Spleen (tissue), 13 donors: ENCODE measurements at places on chromosomes 16 and 17.

DNA sequence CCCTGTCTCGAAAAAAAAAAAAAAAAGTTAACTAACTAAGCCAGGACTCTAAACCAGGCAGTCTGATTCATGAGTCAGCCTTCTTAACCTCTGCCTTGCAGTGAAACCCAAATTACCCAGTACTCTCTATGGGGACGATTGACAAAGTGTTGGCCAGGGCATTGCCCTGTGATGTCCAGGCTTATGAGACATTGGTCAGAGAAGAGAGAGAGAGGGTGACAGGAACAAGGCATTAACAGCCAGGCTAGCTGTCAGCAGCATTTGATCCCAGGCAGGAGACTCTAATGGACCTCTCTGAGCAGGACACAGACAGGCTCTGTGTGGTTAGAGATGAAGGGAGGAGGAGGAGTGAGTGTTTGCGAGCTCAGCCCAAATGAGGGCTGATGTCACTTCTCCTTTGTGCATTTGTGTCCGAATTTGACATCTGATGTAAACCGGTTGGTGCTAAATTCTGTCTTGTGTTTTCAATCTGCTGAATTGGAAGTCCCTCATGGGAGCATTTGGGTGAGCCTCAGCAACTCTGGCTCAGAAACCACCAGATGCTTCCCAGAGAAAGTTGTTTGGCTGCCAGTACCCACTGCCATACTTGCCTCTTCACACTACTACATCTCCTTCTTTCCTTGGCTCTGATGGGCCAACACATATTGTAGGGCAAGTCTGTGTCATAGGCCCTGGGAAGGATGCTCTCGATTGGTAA lies 4.3 kb upstream of the MYL4 start:
- no peak for DNase-seq

DNA sequence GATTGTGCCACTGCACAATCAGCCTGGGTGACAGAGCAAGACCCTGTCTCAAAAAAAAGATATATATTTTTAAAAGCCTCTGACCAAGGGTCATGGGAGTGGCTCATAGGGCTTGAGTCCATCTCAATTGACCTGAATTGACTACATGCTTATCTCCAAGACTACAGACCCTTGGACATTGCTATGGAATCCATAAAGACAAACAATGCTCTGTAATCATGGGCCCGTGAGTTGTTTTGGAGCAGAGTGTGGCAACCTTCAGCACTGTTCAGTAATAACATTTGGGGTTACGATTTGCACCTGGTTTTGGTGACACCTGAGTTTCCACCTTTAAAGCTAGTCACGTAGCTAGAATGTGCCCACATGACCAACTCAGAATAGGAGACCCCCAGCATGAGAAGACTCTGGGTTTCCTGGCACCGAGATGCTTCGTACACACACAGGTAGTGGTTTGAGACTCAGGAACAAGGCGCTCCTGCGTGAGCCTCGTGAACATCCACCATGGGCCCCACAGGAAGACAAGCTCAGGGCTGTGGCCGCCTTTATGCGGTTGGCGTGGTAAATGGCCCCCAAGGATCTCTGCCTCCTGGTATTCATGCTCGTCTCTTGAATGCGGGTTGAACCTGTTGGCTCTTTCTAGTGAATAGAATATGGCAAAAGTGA lies 66.6 kb upstream of the RPH3AL start:
- no peak for DNase-seq

DNA sequence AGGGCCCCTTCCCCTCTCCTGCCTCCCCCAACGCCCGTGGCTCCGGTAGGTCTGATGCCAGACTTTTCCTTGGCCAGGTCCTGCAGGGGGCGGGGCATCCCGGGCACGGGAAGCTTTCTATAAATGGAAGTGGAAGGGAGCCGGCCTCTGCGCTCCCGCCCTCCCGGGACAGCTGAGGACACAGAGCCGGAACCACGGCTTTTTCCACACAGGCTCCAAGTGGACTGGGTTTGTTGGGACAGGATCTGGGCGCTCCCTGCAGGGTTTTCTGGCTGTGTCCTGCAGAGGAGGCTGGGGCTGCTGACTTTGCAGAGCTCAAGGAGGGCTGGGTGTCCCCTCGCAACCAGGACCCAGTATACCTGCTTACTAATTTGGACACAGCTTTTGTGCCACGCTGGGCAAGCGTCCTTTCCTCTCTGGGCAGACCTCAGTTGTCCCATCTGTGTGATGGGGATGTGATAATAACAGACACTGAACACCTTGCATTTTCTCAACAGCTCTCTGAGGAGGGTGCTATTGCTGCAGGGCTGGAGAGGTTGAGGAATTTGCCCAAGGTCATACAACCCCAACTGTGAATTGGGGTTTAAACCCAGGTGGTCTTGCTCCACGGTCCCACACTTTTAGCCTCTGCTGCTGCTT lies 1.8 kb downstream of the TNS4 start:
- DNase-seq: no peak

- DNase-seq: no peak
Observed at GRCh38 chr16:67664258-67664657, 2.3 kb downstream of the ENKD1 start.

DNA sequence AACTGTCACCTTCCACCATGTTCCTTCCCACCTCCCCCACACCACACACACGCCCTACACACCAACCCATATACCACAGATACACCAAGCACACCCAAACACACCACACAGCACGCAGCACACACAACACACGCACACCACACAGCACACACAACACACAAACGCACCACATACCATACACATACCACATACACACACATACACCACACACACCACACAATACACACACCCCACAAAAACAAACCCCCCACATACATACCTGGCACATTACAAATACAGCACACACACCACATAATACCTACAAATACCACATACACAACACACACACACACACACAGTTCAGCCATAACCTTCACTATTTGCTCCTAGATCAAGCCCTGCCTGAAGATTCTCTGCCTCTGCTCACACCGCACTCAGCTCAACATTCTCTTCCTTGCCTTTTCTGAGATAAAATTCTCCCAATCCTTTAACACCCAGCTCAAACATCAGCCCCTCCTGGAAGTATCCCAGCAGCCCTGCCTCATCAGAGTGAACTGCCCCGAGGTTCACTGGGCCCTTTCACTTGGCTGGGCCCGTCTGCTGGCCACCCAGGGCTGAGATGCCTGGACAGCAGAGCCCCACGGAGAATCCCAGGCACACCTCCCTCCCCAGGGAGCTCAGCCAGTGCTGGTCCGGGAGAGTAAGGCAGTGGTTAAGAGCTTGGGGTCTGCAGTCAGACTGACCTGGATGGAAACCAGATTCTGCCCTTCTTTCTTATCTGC lies 31.9 kb upstream of the CPNE2 start:
- no peak for DNase-seq

- no peak for DNase-seq
Observed at GRCh38 chr17:12547831-12548230, 117.9 kb upstream of the MYOCD start.

- DNase-seq: no peak
Observed at GRCh38 chr16:70703041-70703834, 17.4 kb upstream of the MTSS2 start.

- DNase-seq: no peak
Observed at GRCh38 chr17:68710035-68710780, 109.0 kb upstream of the FAM20A start.

DNA sequence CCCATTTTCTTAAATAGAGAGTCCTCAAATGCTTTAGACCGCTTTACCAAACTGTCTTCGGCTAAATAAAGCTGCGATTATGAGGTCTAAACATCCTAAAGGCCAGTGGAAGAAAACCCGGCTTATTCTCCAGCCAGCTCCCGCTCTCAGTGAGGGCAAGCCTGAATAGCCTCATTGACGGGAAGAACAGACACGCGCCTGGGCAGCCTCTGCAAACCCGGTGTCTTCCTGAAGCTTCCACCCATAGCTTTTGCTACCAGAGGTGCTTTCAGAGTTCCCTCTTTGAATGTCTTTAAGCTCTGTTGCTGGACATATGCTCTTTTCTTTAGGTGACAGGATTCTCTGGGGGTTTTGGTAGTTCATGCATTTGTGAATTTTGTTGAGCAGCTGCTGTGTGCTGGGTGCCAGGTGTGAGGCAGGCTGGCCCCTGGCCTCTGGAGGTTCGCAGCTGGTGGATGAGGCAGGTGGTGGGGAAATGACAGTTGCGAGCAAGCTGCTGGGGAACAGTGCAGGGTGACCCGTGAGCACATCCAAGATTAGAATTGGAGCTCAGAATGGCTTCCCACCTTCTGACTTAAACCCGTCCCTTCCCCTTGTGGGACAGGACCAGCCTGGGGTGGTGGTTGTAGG lies 44.7 kb downstream of the CRISPLD2 start:
- DNase-seq: no peak

DNA sequence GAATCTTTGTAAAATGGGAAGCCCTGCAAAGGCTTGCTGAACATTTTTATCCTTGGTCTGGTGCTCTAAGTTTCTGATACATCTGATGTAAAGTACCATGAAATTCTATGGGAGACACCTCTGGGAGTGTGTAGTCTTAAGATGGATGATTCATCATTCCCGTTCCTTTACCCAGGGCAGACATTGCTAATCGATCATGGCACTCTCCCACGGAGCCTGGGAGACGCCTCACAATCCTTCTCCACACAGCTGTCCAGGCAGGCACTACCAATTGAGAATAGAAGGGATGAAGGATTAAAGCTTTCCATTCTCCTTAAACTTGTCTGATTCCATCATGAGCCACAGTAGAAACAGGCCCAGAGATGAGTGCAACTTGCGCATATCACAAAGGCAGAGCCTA lies 144.8 kb downstream of the GSG1L start:
- DNase-seq: no peak

DNA sequence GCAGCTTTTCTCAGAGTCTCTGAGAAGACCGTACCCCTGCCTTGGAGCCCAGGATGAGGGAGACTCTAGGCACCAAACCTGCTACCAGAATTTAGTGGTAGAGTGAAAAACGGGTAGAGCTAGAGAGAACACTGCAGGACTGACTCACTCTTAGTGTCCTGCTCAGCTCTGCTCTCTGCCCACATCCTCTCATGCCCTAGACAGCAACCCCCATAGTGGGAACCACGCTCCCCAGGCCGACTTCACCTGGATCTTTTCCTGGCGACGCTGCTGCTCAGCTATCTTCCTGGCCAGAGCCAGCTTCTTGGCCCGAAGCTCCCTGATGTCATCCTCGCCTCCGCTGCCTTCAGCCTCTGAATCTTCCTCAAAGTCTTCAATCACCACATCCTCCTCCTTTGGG lies 26.7 kb downstream of the HIC1 start:
- no peak for DNase-seq

DNA sequence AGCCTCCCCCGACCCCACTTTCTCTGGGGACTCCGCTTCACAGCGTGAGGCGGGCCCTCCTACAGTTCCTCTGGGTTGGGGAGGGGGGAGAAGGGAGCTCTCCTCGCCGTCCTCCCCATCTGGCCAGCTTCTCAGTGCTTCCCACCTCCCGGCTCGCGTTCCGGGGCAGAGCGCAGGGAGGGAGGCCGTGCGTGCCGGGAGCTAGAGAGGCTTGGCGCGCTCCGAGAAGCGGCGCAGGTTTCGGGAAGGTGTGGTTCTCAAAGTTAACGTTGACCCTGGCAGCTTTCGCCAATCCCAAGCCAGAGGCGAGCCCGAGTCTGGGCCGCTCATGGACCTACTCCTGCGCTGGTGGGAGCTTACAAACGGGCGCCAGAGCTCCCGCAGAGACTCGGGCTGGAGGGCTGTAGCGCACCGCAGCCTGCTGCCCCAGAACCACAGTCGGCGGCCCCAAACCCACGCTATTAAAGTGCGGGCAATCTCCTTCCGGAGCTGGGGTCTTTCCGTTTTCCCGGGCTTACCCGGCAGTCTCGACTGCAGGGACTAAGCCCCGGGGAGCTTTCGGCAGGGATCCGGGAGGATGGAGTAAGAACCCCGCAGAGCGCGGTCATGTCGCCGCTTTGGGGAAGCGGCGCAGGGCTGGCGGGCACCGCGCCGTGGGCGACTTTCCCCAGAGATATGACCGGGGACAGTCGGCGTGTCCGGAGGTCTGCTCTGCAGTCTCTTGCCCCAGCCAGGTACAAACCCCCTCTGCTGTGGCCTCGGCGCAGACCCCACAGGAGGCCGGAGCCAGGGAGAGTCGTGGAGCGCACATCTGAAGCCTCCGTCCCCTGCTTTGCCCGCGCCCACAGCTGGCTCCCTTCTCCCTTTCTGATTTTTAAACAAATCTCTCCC lies 787 bp downstream of the CDH11 start:
- peak; percentile 69 for DNase-seq

DNA sequence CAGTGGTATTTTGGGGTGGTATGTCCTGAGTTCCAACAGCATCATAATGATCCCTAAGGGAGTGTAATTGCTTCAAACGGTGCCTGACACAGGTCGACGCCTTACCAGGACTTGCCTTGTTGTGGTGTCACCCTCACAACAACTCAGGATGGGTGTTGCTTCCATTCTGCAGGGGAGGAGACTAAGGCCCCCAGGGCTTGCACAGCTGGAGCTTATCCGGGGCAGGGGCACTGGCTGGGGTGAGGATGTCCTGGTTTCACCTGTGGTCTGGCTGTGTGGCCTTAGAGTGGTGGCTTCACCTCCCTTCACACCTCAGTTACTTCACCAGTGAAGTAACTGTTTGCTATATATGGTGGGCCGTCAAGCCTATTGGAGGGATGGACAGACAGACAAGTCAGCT lies 23.3 kb downstream of the LLGL2 start:
- DNase-seq: no peak

GRCh38 chr17:3895354-3895753 lies 2.5 kb upstream of the CAMKK1 start:
- no peak for DNase-seq
